Thoracic aorta (tissue), 2 donors: ENCODE measurements at places on chromosomes 1 and 21. TPM values are rescaled to one million over a fixed set of nuclear protein-coding genes. Genes with fewer than 3 reads are reported as not detected.

DNA sequence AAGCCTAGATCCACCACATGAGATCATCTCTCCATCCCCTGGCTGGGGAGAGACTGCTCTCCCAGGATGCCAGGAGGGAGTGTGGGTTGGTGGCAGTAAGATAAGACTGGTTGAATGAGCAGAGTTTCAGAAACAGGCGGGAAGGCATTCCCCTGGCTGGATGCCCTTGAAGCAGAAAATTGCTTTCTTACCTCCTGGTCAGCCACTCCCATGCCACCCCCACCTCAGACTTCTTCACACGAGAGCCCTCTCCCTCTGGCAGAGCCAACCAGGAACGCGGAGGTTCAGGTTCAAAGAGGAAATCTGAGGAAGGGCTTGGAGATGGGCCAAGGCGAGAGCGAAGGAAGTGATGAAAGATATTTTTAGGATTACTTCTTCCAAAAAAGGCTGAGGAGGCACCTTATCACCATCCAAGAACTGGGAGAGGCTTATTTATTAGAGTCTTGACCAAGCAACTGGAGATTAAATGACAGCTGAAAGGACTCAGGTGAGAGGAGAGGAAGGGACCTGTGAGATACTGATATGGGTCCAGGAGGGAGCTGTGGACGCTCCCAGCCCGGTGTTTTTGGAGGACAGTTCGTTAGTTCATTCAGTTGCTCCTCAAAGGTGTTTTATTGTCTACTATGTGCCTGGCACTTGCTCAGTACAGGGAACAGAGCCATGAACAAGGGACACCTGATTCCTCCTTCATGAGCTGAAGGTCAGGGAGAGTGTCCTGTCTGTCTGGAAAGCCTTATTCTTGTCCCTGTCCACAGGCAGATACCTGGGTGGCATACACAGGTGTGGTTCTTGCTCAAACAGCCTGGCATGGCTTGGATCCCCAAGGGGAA is 18.9 kb upstream of the SLC26A9 start:
- no peak for DNase-seq

DNA sequence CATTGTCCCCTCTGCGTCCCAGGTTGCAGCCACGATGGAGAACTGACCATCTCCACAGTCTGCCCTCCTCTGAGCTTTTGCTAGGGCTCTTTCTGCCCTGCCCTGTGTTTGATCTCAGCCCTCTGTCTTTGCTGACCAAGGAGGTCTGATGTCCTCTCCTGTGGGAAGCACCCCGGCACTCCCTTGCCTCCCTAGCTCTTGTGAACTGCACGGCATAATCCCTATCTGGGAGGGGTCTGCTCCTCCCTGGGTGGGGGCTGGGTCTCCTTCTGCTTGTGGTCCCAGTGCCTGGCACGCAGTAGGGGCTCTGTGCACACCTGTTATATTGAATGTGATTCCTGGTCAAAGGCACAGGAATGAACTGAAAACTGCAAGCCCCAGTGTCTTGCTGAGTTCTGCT is 2.4 kb downstream of the DRAXIN start:
- no peak for DNase-seq

Gene CRYBG2
- total RNA-seq = not detected

Gene GFI1
- total RNA-seq = 2.4 TPM

DNA sequence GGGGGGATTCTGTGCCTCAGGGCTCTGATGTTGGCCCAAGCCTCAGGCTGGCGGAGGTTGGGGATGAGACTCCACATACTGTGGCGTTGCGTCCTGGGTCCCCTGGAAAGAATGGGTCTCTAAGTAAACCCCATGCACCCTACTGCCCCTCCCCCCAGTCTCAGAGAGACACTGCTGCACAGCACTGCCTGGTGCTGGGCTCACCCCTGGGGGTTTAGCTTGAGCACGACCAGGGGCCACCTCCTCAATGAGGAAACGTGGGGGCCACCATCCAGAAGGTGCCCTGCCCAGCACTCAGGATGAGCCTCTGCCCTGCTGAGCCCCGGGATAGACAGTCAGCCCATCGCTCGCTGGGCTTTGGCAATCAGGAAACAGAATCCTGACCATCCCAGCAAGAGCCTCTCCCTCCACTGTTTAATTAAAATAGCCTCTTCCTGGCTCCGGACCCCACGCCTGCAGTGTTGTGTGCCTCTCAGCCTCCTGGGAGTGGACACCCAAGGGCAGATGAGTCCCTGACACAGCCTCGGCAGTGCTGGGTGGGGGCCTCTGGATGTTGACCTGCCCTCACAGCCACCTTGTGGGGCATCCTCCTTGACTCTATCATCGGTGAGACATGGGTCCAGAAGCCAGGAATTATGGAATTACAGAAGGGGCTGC is 3.5 kb upstream of the KRTAP10-4 start:
- DNase-seq = no peak

Gene NGF
- total RNA-seq = 21.8 TPM

GRCh38 chr1:184469396-184469795 is 82.6 kb downstream of the C1orf21 start:
- no peak for DNase-seq

Gene C1orf226
- total RNA-seq = 3.3 TPM

Gene SH2D5
- total RNA-seq = not detected

- DNase-seq = no peak
Observed at GRCh38 chr1:19975423-19976193, 3.8 kb downstream of the PLA2G2A start.

DNA sequence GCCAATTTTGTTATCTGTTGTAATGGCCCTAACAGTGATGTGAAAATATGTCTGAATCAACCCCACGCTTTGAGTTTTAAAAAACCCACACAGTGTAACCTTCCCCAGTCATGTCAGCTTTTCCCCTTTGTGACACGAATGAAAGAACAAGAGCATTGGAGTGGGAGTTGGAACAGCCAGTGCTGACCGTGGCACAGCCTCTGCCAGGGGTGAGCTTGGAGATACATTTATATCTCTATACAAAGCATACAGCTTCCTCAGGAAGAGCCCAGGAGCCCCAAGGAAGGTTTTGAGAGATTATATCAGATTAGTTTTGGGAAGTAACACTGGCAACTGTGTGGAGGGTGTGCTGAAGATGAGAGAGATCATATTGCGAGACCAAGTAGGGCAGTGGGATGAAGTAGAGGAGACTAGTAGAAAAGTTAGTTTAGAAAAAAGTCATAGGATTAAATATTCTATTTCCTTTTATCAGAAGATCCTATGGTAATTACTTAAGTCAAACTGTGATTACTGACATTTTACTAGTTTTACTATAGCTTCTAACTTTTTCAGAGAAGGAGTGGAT is 15.9 kb downstream of the LRRC8B start:
- DNase-seq = no peak

Gene ANXA9
- not detected for total RNA-seq

Gene ACP6
- total RNA-seq = 10.8 TPM

Gene LHX4
- total RNA-seq = not detected

- DNase-seq = no peak
Observed at GRCh38 chr1:24893431-24893830, 36.6 kb downstream of the RUNX3 start.

DNA sequence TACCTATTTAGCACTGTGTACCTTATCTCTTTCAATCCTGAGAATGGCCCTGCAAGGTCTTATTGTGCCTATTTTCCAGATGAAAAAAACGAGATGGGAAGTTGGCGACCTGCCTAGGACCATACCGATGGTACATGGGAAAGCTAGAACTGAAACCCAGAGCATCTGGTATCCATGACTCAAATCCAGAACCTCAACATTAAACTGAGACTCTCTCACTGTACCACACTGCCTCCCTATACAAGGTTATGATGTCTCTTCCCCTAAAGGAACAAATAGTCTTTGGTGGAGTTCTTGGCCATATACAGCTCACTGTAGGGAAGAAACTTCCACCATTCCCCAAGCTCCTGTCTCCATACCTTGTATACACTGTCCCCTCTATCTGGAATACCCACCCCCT is 110.7 kb downstream of the TNR start:
- no peak for DNase-seq

DNA sequence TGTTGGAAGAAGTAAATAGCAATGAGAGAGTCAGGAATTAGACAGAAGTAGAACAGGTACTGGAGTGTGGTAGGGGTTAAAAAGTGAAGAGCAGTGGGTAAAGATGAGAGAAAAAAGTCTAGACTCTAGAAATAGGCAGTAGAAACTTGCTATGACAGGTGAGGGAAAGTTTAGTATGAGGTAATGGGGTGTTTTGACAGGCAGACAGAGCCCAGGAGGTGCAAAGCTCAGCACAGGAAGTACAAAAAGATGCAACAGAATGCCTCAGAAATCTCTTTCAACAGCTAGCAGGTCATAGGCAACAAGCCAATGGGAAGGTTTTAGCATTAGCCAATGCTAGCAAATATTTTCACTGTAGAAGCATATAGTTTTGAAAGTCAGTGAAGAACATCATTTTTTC is 319.1 kb upstream of the SGIP1 start:
- no peak for DNase-seq

Gene FAM72D
- not detected for total RNA-seq

Gene F13B
- total RNA-seq = not detected

Gene OR6K3
- total RNA-seq = not detected

DNA sequence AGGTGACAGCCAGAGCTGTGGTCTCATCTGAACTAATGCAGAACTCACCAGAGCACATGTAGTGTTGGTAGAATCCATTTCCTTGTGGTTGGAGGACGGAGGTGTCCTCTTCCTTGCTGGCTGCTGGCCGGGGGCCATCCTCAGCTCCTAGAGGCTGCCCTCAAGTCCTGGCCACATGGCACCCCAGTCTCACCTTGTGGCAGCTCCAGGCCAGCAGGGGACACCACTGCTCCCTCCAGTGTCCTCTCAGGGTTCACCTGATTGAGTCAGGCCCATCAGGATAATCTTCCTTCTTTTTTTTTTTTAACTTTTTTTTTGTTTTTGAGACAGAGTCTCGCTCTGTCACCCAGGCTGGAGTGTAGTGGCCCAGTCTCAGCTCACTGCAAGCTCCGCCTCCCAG is 2.9 kb downstream of the KCNE1 start:
- DNase-seq = no peak

Gene COL6A1
- 1,189 TPM for total RNA-seq

GRCh38 chr1:47592296-47593012 is 154.6 kb downstream of the FOXD2 start:
- no peak for DNase-seq

- no peak for DNase-seq
Observed at GRCh38 chr1:175192111-175192629, 406 bp downstream of the KIAA0040 start.

DNA sequence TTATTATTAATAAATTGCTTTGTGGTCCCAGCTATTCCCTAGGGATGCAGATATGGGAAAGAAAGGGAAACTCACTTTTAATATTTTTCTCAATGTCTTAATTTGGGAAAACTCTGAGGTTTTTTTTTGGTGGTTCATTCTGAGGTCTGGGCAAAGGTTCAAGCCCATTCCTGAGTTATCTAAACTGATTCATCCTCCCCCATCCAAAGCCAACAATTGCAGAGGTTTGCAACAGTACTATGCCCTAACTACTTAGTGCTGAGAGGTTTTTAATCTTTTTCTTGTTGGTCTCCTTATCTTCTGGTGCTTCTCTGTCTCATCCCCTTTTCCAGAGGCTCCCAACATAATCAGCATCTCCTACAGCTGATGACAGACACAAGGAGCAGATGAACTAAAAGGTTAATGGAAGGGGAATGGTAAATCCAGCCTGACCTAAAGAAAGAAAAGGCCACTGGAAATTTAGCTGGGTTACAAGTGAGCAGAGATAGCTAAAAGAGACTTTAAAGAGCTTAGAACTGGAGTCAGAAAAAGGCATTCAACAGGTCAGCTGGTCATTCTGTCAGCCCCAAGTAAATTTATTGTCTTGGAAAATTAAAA is 390.4 kb downstream of the TGFB2 start:
- no peak for DNase-seq

- DNase-seq = no peak
Observed at GRCh38 chr1:109508001-109508872, 1.3 kb downstream of the AMIGO1 start.

- no peak for DNase-seq
Observed at GRCh38 chr1:58781541-58782177, 2.2 kb downstream of the JUN start.

Gene TPTE
- not detected for total RNA-seq

- no peak for DNase-seq
Observed at GRCh38 chr1:194710671-194711070, 1524.3 kb upstream of the B3GALT2 start.

Gene APCS
- not detected for total RNA-seq

GRCh38 chr1:244304656-244305055 is 147.1 kb downstream of the ADSS2 start:
- no peak for DNase-seq

DNA sequence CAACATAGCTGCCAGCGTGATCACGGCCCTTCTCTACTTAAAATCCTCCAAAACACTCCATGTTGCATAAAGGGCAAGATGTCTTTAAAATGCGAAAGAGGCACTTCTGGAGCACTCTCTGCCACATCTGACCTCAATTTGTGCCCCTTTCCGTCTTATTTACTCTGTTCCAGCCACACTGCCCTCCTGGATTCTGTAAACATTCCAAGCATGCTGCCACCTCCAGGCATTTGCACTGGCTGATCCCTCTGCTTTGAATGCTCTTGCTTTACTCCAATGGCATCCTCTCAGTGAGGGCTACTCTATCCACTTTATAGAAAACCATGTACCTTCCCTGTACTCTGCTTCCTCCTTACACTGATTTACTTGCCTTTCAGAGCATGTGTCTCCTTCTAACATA is 5.3 kb upstream of the RGS7 start:
- DNase-seq = no peak

DNA sequence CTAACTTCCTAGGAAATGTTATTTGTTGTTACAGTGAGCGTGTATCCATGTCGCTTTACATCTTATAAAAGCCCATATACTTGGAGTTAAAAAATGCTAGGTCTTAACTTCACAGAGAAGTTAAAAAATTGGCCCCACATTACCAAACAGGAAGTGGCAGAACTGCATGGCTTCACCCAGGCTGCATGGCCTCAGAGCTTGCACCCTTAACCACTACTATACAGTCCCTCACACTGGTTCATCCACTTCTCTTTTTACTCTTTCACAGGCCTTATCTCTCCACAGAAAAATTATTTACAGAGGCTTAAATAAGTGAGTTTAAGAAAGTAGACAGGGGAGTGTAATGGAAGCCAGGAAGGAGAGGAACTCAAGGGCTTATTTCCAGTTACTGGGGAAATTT is 402.5 kb downstream of the HHAT start:
- DNase-seq = no peak

DNA sequence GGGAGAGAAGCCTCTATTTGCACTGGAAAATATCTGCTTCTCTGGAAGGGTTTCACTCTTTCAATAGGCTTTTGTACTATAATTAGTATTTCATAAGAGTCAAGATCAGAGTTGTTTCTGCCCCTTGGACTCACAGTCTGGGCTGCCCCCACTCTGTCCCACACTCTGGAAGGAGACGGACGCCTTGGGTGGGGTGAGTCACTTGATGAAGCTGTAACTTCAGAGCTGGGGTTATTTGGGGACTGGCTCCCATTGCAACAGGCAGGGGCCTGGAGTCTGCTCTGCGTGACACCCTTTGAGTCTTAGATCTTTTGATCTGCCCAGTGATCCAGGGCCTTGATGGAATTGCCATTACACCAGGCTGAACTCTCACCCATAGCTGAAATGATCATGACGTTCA is 4.0 kb upstream of the KCNA10 start:
- no peak for DNase-seq

Gene AXDND1
- not detected for total RNA-seq

- no peak for DNase-seq
Observed at GRCh38 chr1:224739997-224740684, 124.0 kb downstream of the CNIH3 start.

GRCh38 chr1:158434741-158435140 is 8.7 kb upstream of the OR10K2 start:
- no peak for DNase-seq

Gene SDC3
- total RNA-seq = 51.6 TPM
